ENCODE measurements at places on chromosomes 13 and 19.

DNA sequence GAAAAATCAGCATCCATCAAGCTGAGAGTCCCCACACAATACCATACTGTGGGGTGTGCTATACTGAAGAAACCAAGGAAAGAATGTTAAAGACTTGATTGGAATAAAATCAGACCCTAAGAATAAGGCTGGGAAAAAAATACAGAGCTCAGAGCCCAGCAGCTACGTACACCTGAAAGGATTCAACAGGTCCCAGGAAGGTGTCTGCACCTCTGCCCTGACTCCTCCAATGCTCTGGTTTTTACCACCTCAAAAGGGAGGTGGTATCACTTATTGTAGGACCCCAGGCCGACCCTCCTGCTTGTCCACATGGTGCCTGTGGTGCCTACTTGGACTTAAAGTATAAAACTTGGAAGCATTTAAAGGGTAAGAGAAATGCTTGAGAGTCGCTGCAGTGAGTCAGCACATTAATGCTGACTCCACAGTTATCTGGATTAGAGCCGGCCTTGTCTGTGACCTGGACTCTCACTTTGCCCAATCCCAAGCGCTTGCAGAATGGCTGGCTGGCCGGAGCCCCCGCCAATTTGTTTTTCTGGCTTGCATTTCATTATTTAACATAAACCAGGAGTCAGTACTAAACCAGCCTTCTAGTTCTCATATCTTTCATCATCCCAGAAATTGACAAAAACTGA lies 110.1 kb downstream of the FGF14 start:
- no peak for DNase-seq

GRCh38 chr13:45178349-45179162 lies 22.3 kb downstream of the KCTD4 start:
- no peak for DNase-seq

DNA sequence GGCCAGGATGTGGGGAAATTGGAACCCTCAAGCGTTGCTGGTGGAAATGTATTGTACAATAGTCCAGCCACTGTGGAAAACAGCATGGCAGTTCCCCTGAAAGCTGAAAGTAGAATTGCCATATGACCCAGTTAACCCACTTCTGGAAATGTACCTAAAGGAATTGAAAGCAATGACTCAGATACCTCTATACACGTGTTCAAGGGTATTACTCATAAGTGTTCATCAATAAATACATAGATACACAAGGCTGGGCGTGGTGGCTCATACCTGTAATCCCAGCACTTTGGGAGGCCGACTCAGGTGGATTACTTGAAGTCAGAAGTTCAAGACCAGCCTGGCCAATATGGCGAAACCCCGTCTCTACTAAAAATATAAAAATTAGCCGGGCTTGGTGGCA lies 71.9 kb upstream of the IRS2 start:
- no peak for DNase-seq

DNA sequence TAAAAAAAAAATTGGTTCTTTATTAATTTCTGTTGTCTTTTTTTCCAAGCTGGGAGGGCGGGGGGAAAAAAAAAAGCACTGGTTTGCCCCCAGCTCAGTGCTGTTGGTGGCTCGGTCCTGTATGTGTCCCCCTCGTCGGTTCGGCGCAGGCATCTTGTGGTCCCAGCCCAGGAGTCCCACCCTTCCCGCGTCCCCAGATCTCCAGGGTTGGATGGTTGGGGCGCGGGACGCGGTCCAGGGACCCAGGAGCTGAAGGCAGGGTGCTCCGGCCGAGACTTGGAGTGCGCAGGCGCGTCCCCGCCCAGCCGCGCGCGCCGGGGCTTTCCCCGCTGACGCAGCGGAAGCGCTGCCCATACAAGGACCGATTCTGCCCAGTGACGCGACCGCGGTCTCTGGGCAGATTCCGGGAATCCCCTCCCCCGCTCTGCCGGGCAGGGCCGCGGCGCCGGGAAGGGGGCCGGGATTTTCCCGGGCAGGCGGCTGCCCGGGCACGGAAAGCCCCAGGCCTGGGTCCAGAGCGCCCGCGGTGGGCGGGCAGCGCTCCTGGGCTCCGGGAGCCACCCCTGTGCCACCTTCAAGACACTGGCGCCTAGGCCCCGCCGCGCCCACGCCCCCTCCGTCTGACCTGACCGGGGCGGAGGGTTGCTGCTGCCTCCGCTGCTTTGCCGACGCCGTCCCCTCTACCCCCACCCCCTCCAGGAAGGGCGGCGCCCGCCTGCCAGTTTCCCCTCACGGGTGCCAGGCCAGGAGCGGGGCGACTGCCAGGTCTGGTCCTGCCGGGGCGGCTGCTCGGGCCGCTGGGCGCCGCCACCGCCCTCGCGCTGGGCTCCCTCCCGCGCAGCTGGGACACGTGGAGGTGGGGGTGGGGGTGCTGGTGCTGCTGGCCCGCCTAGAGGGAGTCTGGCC lies 2.3 kb downstream of the JUNB start:
- DNase-seq, result peak; percentile 86

GRCh38 chr19:43700395-43701000 lies 15.4 kb upstream of the IRGC start:
- no peak for DNase-seq

- DNase-seq, result no peak
Measured at GRCh38 chr19:46967578-46968032, 52.0 kb upstream of the NPAS1 start.

DNA sequence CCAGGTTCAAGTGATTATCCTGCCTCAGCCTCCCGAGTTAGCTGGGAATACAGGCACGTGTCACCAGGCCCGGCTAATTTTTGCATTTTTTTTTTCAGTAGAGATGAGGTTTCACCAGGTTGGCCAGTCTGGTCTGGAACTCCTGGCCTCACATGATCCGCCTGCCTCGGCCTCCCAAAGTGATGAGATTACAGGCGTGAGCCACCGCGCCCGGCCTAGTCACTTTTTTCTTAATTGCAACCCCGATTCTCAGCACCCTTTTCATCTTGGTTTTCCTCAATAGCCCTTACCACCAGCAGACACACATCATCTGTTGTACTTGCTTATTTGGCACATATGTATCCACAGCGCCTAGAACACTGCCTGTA lies 550 bp upstream of the GPI start:
- DNase-seq, result no peak

DNA sequence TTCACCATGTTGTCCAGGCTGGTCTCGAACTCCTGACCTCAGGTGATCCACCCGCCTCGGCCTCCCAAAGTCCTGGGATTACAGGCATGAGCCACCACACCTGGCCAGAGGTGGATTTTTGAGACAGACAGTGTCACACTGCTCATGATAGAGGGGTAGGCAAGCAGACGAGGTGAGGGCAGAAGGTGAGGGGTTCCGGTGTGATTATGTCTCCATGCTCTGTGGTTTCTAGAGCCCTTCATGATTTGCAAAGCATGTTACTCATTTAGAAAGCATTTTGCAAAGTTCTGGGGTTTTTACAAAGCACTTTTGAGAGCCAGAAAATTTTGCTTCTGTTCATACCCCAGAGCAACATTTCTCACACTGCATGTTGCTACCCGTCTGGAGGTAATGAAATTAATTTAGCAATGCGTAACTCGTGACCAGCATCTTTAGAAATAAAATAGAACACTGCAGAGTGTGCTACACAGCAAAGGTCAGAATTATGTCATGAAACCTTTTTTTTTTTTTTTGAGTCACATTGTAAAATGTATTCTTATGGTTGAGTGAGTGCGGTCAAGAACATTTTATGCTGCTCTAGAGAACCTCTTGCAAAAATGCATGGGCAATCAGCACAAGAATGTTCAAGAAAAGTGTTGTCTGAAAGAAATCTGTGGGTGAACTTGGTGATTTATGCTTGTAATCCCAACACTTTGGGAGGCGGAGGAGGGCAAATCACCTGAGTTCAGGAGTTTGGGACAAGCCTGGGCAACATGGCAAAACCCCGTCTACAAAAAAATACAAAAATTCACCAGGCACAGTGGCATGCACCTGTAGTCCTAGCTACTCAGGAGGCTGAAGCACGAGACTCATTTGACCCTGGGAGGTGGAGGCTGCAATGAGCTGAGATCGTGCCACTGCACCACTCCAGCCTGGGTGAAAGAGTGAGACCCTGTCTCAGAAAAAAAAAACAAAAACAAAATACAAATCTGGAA lies 58.0 kb downstream of the MAP4K1 start:
- no peak for DNase-seq

DNA sequence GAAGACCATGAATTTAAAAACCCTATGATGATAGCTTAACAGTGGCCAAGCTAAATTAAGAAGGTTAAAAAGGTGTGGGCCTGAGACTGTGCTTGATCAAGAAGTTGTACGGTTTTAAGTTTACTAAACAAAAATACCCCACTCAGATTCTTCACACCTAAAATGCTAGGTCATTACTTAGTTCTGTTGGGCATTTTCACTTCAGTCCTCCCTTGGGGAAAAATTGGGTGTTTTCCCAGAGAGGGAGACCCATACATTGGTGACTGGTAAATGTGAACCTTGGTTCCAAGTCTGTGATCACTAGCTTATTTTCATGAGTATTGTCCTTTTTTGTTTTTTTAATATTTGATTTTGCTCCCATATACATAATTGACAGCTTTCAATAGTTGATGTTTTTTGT lies 44.4 kb downstream of the MTUS2 start:
- DNase-seq, result no peak

DNA sequence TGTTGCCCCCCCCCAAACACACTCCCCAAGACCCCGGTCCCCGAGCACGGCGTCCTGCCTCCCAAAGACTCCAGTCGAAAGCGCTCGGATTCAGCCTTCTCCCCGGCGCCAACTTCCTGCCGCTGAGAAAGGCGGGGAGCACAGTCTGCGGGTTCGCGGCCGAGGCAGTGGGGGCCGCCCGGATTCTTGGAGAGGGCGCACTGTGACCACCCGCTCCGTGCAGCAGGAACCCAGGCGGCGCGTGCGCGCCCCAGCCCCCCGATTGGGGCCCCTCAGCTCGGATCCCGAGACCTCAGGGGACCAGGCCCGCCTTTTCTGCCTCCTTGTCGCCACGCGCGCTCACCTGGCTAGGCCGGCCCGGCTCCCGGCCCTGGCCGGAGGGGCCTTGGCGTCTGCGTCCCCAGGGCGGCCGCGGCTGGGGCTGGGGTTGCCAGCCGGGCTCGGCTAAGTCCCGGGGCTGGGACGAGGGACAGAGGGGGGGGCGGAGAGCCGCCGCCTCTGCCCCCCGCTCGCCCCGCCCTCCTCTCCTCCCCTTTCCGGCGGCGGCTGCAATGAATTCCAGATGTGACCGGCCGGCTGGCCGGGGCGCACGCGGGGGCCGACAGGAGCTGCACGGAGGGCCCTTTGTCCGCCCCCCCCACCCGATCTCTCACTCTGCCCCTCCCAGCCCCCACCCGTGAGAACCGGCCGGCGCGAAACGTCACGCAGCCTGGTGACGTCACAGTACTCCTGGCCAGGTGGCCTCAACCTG lies at the start of gene S1PR2:
Gene S1PR2 (minus strand): TSS at position 471 of the 751 bp plus-strand sequence. CDS start 6,426 bp downstream, outside the sequence.
- DNase-seq, result peak; percentile 63

DNA sequence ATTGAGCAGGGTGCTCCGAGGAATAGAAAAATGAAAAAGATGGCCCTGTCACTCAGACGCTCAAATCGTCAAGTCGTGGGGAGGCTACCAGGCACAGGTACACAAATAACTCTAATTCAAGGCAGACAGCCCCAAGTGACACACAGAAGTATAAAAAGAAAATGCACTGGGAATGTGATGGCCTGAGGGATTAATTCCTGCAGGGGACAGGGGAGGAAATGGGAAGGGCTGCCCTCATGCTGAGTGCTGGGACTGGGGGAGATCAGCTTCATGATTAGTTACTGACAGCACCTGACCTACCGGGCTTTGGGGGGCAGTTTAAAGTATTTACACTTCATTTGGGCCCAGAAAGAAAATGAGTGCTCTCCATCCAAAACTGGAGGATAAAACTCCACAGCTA lies 20.9 kb upstream of the UBE2L5 start:
- no peak for DNase-seq

DNA sequence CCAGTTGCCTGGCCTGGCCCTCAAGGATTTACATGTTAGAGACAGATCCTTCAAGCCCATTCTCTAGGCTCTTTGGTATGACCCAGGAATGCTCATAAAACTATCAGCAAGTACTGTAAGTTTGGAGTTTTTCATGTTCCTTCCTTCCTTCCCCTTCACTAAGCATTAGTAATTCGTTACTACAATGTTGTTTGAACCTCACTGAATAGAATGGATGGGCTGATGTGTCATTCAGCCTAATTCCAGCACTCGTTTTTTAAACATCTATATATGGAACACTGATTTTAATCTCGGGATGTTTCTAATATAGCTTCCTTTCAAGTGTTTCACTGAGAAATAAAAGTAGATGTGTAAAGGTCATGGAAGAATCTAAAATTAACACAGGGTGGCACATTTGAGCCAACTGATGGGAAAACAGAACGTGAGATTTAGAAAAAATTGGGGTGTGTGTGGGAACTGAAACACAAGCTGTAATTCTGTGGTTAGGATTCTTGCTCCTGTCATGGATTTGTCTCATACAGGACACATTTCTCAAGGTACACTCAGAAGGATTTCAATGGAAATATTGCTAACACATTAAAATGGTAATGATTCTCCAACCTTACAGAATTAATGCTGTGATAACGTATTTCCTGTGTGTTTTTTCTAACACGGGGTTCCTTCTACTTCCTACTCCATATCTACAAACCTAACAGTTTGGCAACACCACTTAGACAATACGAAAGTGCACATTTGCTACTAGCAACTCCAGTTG lies 93.4 kb downstream of the FLT1 start:
- no peak for DNase-seq

DNA sequence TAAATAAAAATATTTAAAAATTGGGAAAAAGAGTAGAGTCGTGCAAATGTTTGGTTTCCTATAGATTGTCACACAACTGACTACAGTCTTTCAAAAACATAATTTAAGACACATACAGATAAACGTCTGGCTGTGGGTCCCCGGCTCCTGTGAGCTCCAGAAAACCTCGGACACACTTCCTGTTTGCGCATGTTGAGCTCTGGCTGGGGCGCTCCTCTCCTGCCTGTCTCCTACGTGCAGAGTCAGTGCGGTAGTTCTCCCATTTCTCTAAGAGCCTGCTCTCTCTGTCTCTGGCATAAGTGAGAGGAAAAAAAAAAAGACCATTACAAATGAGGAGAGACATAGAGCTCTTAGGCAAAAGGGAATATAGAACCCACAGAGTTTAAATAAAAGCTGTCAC lies 128.2 kb upstream of the OBI1 start:
- no peak for DNase-seq

- DNase-seq, result no peak
Measured at GRCh38 chr19:38375748-38376147, 1.4 kb downstream of the PSMD8 start.

- no peak for DNase-seq
Measured at GRCh38 chr19:16111909-16112752, 442 bp downstream of the RAB8A start.

DNA sequence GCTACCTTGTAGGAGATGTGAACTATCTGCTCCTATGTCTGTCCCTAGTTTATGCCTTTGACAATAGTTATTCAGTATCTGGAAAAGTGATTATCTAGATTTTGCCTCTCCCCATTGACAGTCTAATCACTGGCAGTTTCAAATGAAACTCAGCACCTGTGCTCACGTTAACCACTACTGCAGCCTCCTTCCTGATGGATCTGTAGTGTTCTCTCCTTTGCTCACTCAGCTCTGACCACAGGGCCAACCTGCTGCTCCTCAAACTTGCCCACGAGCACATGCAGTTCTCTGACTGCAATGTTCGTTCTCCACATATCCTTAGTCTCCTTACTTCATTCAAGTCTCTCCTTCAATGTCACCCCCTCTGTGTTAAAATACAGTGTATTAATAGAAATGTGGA lies 230.1 kb downstream of the NHLRC3 start:
- DNase-seq, result no peak

All from SW 1271 (cell line).